ENCODE measurements at places on chromosomes 7 and 10.

GRCh38 chr10:88120599-88121333, 257.3 kb downstream of the PTEN start:
- no peak for DNase-seq

GRCh38 chr10:22988581-22989360, 60.9 kb downstream of the ARMC3 start:
- no peak for DNase-seq

DNA sequence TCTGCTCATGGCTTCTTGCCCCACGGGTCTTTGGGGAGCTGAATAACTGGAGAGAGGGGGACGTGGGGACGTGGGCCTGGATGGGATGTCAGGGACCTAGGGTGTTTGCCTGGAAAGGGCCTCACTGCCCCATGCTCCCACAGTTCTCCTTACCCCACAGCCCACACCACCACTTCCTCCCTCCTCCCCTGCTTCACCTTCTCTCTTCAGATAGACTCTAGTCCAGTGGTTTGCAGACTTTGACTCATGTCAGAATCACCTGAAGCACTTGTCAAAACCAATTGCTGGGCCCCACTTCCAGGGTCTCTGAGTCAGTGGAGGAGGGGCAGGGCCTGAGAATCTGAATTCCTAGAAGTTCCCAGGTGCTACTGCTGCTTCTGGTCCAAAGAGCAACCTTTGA, 327.4 kb downstream of the RPS24 start:
- no peak for DNase-seq

GRCh38 chr7:35701287-35701900, 6.5 kb upstream of the HERPUD2 start:
- DNase-seq, result no peak

DNA sequence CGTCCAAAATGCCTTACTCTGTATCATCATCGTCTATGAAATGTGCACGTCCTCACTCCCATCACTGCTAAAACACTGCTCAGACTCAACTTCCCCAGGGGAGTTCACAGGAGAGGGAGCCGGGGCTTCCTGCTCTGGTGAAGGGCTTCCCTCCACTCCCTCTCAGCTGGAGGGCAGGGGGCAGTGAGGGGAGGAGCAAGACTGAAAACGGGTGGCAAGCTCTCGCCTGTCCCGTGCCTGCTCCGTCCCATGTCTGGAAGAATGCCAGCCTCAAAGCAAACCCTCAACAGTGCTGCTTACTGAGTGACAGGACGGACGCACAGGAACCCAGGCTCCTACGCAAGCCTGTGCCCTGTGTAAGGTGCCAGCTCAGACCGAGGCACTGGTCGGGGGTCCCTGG, 25.1 kb downstream of the PRKAG2 start:
- DNase-seq, result no peak

DNA sequence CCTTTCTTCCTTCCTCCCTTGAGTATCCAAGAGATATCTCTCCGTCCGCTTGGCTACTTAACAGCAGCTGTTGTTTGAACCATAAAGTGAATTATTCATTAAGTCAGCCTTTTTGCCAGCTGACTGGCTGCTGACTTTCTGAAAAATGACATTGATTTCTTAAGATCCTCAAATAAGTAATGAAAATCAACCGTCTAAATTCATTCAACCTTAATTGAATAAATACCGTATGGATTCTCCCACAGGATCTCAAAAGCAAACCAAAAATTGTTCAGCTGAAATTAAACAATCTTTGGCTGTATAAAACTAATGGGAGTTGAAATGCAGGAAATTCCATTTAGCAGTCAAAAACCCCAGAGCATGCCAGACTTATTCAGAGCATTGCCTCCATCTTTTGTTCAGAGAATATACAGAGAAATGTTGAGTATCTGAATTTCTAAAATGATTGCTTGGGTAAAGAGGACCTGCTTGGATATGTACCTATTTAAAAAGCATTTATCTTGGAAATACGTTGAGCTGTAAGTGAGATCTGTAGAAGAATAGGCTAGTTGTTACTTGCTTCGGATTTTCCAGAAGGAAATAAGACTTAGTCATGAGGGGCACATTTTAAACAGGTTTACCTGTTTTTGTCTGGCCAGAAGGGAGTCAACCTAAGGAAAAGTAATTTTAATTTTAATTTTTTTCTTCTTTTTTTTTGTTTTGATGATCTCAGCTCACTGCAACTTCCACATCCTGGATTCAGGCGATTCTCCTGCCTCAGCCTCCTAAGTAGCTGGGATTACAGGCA, 136.2 kb downstream of the PLXDC2 start:
- DNase-seq, result no peak

- no peak for DNase-seq
Measured at GRCh38 chr10:127044186-127044585, 139.0 kb downstream of the DOCK1 start.

DNA sequence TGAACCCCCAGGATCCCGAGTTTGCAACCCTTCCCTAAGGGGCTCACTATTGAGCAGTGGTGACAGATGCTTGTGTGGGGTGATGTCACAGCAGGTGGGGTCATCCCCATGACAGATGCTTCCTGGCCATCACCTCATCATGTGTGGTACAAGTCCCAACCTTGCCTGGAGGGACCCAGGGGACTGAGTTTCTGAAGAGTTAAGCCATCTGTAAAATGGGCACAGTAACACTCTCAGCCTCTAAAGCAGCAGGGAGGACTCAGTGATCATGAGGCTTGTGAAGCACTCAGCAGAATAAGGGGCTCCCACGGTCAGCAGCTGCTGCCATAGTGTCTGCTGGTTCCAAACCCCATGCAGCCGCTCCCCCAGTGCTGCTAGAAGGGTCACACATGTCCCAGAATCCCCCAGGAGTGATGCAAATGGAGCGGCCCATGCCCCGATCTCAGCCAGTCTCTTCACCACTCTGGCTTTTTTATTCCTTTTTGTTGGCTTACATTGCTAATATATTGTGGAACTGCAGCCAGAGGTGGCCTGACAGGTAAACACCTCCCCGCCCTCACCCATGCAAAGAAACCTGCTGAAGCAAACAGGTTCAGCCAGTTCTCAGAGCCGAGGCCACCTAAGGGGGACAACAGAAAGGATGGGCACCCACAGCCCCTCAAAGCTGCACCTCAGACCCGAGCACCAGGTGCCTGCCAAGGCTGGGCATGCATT, 102.1 kb upstream of the PDGFA start:
- DNase-seq, result no peak

DNA sequence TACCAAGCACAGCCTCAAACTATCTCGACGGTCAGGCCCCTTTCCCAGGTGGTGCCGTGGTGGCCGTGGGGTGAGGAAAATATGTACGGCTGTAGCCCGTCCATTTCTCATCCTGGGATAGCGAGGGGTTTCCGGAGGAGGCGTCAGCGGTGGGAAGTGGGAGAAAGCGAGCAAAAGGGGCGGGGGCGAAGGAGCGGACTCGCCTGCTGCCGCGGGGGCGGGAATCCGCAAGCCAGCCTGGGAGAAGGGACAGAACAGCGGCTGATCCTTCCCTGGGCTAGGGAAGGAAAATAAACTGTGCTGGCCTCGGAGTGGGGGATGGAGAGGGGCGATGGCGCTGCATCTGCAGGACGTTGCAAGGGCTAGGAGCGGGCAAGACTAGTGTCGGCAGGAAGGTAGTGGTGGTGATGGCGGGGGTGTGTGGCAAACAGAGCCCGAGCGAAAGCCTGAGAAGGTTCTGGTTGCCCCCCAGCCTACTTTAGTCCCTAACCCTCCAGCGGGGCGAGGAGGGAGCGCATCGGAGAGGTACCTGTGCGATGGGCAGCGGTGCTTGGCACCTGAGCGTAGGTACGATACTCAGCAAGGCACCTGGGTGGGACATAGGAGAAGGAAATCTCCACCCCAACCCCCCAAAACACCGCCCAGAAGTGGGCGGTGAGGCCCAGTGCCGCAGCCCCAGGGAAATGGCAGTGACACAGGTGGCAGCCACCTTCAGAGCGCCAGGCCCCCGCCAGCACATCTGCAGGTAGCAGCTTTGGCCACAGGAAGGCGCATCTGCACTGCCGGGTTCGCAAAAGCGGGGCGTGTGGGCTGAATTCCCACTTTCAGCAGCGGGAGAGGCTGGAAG, 49.9 kb upstream of the STEAP1B start:
- DNase-seq, result no peak

DNA sequence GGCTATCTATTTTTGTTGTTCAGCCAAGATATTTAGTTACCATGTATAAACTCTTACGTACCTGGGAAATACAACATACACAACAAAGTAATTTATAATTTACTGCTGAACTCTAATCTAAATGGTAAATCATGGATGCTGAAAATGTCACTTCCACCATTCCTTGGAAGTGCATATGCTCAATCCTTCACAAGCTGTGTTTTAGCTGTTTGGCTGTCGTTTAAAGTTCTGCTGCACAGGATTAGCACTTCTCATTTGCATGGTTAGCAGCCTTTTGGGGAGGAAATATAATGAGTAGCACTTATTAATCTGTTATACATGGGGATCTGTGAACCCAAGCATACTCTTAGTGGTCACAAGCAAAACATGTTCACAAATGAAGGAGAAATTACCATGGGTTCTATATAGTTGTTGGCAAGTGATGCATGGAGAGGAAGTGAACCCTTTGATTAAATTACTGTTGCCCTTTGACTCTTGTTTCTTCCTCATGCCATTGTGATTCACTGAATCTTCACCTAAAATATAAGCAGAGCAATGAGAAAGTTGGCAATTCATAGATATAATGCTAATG, 18.5 kb downstream of the PIK3CG start:
- DNase-seq, result no peak

DNA sequence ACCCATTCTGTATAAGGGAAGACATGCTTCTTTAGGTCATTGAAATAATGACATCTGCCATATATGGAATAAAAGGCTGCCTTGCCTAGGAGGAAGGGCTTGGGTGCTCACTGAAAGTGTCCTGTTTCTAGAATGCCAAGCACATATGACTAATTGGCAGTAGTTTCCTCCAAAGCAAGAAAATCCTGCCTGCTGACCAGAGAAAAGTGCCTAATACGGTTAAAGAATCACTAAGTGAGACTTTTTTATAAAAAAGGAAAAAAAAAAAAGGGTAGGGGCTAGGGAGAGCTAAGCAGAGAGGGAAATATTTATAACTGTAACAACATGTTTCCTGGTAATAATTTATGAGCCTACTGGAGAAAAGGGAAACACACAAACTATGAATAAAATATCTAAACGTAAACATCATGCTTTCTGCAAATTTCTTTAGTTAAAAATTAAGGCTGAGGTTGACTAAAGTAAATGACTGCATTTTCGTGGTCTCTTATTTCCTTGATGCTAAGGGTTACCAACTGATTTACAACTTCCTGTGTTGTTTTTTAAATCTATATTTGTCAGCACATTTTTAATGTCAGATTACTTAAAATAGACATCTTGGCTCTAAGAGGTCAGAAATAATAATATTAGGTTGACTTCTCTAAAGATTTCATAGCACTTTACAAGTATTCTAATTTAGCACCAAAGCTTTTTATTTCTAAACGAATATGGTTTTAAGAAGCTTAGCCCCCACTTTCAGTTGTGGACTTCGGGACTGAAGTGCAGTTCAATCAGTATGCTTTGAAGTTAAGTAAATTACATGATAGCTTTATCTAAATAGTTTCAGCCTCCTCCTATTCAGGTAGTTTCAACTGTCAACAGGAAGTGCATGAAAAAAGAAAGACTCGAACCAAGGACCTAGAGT, 89.6 kb downstream of the CABCOCO1 start:
- DNase-seq, result no peak

- no peak for DNase-seq
Measured at GRCh38 chr10:58241346-58241745, 26.3 kb downstream of the IPMK start.

GRCh38 chr10:125149036-125149679, 11.2 kb downstream of the CTBP2 start:
- DNase-seq, result no peak

DNA sequence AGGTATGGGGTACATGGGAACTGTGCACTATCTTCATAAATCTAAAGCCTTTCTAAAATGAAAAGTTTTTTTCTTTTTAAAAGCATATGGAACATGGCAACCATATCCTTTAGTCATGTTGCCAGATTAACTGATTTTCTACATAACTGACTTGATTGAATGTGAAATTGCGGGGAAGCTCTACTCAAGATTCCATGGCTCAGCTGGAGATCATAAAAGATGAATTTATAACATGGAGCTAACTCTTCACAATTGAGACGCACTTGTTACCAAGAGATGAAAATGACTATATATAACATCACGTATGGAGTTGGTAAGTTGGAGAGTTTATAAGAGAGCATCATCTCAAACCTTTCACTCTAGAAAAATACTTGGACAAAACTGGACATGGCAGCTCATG, 190.2 kb upstream of the MYO3A start:
- no peak for DNase-seq

DNA sequence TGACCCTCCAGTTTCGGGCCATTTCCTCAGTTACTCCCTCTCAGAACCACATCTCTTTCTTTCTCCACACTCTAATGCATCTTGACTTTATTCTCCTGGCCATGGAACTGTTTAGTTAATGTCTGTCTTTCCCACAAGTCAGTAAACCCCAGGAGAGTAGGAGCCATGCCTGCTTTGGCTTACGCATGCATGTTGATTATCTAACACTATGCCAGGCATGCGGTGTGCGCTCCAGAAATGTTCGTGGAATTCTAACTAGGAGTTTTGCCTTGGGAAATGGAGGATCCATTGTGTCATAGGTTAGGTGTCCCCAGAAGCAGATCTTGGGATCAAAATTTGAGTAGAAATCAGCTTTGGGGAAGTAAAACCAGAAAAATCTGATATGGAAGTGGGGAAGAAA, 308.9 kb downstream of the GRID1 start:
- DNase-seq, result no peak

DNA sequence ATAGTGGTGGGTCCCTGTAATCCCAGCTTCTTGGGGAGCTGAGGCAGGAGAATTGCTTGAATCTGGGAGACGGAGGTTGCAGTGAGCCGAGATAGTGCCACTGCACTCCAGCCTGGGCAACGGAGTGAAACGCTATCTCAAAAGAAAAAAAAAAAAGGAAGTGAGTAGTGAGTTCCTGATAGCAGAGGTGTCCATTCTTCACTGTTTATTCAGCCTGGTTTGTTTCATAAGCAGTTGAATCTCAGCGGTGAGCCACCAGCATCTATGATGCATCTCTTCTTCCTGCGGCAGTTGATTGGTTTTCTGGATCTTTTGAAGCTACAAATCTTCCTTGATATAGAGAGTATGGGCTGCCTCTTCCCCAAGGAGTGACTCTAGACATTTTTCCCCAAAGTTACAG, 316.1 kb upstream of the MTPN start:
- DNase-seq, result no peak

DNA sequence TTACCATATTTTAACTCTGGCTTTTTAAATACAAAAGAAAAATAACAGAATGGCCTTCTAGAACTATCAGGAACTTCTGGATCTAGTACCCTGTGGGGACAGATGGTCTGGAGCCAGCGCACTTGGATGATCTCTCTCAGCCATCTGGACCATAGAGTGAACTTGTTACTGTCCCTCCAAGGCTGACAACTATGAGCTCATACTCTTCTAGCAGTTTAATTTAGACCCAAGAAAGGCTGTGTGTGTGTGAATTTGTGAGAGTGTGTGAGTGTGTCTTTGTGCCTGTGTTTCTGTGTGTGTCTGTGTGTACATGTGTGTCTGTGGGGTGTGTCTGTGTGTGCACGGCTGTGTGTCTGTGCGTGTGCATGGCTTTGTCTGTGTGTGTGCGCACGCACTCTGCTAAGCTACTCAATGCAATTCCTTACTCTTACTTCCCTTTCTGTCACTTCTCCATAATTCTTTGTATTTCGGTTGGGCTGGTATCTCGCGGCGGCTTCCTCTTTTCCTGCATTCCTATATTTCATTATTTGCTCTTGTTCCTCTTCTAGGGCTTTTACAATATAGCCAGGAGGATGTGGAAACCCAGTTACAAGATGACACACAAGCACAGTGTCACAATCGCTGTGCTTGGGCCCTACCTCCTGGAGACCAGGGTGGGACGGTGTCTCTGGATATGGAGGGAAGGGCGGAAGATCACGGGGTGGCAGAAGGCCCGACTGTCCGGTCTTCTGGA, 51.9 kb downstream of the IKZF1 start:
- no peak for DNase-seq

- DNase-seq, result no peak
Measured at GRCh38 chr7:40747856-40748255, 613.1 kb downstream of the SUGCT start.

Data from cortex of kidney (tissue), 1 donor.